ENCODE measurements at places on chromosomes 7 and 10. TPM values are rescaled to one million over a fixed set of nuclear protein-coding genes. Genes with fewer than 3 reads are reported as not detected.

DNA sequence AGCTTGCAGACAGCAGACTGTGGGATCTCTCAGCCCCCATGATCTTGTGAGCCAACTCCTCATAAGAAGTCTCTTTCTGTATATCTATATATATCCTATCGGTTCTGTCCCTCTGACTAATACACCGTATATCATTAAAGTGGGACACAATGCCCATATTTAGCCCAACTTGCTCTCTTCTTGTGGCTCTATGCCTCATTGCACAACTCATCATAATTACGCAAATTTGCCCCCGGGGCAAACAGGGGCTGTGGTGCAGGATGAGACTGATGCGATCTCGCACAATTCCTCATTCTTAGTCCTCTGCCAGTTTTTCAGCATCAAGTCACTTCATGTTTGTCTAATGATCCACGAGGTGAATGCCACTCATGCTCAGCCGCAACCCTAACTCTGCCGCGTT is 183.2 kb downstream of the PRPF18 start:
- no peak for DNase-seq

- peak; percentile 45 for DNase-seq
Measured at GRCh38 chr10:21675157-21675796, 141.2 kb downstream of the MLLT10 start.

DNA sequence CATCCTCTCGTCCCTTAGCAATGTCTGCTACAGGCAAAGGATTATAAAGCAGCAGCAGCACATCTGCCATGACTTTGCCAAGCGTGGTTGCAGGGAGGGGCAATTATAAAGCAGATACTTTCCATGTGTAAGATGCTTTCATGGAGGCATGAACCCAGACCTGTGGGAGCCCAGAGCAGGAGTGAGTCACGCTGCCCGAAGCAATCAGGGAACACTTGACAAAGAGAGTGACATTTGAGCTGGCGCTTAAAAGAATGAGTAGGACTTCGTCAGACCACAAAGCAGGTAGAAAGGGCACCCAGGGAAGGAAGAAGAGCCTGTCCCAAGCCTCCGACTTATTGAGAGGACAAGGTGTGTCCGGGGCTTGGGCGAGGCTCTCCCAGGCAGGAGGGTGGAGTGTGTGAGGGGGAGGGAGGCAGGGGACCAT is 147.2 kb downstream of the MYOF start:
- no peak for DNase-seq

- no peak for DNase-seq
Measured at GRCh38 chr7:2689951-2690705, 2.1 kb downstream of the AMZ1 start.

GRCh38 chr10:111035542-111035941 is 41.3 kb upstream of the ADRA2A start:
- no peak for DNase-seq

DNA sequence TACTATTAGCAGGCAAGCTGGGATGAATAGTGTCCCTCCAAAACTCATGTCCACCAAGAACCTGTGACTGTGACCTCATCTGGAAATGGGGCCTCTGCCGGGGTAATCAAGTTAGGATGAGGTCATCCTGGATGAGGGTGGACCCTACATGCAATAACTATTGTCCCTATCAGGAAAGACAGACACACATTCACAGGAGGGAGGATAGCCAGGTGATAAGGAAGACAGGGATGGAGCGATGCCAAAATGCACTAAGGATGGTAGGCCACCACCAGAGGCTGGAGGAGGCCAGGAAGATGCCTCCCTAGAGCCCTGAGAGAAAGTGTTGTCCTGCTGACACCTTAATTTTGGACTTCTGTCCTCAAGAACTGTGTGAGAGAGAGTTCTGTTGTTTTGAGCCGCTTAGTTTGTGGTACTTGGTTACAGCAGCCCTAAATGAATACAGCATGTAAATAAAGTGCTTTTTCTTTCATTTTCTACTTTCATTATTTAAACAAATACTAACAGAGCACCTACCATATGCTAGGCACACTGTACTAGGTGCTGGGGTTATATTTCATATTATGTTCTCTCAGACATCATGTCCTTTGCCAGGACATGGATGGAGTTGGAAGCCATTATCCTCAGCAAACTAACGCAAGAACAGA is 111.9 kb downstream of the USP6NL start:
- DNase-seq = no peak

GRCh38 chr7:81691199-81691821 is 78.5 kb downstream of the HGF start:
- DNase-seq = no peak

DNA sequence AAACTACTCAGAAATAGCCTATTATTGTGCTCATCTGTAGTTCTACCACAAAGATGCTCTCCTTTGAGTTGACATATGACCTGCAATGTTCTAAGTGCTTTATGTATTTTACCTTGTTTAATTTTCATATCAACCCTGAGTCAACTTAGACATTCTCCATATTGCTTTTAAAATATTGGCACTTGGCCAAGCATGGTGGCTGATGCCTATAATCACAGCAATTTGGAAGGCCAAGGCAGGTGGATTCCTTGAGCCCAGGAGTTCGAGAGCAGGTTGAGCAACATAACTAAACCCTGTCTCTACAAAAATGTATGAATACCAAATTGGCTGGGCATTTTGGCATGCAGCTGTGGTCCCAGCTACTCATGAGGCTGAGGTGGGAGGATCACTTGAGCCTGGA is 50.6 kb downstream of the PRKG1 start:
- no peak for DNase-seq

DNA sequence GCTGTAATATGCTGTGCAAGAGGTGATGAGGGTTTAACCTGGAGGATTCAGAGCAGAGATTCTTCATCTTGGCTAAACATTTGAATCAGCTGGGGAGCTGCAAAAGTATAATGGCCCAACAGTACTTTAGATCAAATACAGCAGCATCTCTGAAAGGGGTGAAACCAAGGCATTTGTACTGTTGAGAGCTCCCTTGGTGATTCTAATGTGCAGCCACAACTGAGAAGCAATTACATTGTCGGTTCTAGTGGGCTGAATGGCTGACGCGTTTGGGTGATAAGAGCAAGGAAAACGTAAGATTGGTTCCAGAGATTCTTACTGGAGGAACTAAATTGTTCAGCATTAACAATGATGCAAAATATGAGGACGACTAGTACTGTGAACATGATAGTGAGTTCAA is 269.7 kb downstream of the AGMO start:
- DNase-seq = no peak

- no peak for DNase-seq
Measured at GRCh38 chr10:21753497-21754270, 219.7 kb downstream of the MLLT10 start.

- DNase-seq = peak; percentile 13
Measured at GRCh38 chr10:97494863-97495506, 3.2 kb downstream of the MMS19 start.

DNA sequence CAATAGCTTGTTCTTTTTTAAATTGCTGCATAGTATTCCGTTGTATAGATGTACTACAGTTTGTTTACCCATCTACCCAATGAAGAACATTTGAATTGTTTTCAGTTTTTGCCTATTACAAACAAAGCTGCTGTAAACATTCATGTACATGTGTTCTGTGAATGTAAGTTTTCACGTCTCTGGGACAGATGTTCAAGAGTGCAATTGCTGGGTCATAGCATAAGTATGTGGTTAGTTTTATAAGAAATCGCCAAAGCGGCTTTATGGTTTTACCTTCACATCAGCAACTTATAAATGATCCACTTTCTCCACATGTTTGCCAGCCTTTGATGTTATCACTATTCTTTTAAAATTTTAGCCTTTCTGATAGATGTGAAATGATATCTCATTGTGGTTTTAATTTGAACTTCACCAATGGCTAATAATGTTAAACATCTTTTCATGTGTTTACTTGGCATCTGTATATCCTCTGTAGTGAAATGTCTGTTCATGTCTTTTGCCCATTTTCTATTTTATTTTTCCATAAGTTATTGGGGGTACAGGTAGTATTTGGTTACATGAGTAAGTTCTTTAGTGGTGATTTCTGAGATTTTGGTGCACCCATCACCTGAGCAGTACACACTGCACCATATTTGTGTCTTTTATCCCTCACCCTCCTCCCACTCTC is 73.5 kb downstream of the TBXAS1 start:
- no peak for DNase-seq

- peak; percentile 68 for DNase-seq
Measured at GRCh38 chr10:46284286-46285229, 2.2 kb upstream of the ANTXRL start.

GRCh38 chr7:74052628-74053027 is 24.7 kb downstream of the ELN start:
- DNase-seq = no peak

DNA sequence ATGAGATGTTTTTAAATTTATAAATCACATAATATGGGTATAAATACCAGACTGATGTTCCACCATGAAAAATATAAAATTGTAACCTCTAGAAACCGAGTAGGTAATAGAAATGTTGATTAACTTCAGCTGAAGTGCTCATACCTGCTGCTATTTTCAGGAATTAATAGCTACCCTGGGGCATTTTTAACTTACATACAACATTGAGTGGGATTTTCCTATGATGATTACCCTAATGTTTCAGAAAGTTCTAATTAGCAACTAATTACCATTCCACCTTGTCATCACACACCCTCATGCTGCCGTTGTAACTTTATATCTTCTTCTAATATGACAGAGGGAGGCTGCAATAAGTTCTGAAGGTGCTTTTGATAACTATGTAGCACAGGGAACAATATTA is 53.5 kb upstream of the ARHGAP12 start:
- no peak for DNase-seq

GRCh38 chr10:63972949-63973827 is 452.0 kb downstream of the REEP3 start:
- no peak for DNase-seq

GRCh38 chr10:114998993-114999392 is 61.0 kb downstream of the TRUB1 start:
- DNase-seq = peak; percentile 37

Gene CHN2
- 6.6 TPM for total RNA-seq

Gene MRLN
- total RNA-seq = not detected

Gene CCDC3
- 0.87 TPM for total RNA-seq

Gene AMZ1
- not detected for total RNA-seq

Gene PRXL2A
- total RNA-seq = 81.4 TPM

Gene SPDYE16
- not detected for total RNA-seq

Gene TUBB8
- total RNA-seq = 1.9 TPM

Gene LLCFC1
- total RNA-seq = not detected
